NCI-H526 treated with DMSO at 0.1 percent for 48 hours (cell line): ENCODE measurements at places on chromosomes 7 and 10.
A peak's percentile ranks its signal among the peaks of the same experiment; 100 is the strongest.

- DNase-seq = no peak
Measured at GRCh38 chr7:81075150-81075549, 156.3 kb upstream of the SEMA3C start.

GRCh38 chr10:77001206-77001605 lies 636.4 kb downstream of the KCNMA1 start:
- DNase-seq = no peak

- no peak for DNase-seq
Measured at GRCh38 chr7:121529003-121529402, 132.9 kb upstream of the FAM3C start.

DNA sequence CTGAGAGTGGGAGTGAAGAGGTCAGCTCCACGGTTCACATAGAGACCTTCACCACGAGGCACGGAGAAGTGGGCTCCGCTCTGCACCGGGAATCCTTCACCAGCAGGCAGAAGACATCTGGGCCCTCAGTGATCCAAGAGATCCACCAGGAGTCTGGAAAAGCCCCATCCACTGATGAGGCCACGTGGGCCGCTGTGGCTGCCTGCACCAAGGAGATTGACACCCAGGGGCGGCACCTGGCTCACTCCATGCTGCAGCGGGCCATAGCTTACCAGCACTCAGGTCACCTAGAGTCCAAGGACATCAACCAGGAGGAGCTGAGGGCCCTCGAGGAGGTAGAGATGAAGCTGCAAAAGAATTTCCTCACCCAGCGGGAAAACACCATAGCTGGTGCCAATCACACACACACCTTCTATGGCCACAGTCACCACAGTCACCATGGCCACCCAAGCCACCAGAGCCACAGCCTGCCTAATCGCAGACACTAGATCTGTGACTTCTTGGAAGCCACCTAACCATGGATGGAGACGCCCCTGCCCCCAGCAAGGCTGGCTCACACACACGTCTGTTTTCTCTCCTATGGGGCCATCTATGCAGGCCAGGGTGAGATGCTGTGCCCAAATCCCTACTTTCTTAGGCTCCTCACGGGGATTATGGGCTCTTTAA lies 694 bp downstream of the C10orf62 start:
- DNase-seq = no peak

GRCh38 chr10:119728172-119728800 lies 2.4 kb downstream of the INPP5F start:
- no peak for DNase-seq

DNA sequence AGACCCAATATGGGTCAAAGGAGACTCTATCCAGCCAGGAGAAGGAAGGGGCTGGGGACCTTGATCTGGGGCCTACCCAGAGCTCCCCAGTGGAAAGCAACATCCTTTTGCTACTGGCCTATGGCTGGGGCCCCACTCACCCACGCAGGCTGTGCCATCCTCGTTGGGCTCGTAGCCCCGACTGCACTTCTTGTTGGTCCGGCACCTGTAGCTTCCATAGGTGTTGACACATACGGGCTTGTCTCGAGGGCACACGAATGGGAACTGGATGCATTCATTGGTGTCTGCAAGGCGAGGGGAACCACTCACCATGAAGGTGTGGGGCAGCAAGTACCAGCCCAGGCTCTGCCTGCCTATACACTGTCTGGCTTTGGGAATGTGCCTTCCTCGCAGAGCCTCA lies 30.5 kb downstream of the GOLGA7B start:
- no peak for DNase-seq

GRCh38 chr10:95476469-95477174 lies 84.5 kb downstream of the SORBS1 start:
- no peak for DNase-seq

- DNase-seq = no peak
Measured at GRCh38 chr7:99371376-99371920, 3.1 kb upstream of the ARPC1B start.

GRCh38 chr10:131571865-131572264 lies 260.3 kb upstream of the TCERG1L start:
- DNase-seq = no peak

GRCh38 chr10:132544744-132545658 lies 7.4 kb downstream of the INPP5A start:
- DNase-seq = no peak

DNA sequence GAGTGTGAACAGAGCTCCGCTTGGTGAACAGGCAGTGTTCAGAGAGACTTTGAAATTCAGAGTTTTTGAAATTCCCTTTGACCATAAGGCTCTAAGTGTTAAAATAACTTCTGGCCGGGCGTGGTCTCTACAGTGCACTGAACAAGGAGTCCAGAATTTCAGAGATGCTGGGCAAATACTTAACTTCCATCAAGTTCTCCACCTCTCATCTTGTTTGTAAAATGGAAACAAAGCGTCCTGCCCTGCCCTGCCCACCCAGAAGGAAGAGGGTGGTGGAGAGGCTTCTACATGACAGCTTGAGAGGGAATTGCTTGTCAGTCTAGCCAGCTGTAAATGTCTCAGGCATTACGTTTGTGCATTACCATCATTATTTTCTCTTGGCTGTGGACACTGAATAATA lies 102.6 kb downstream of the RGS10 start:
- no peak for DNase-seq

DNA sequence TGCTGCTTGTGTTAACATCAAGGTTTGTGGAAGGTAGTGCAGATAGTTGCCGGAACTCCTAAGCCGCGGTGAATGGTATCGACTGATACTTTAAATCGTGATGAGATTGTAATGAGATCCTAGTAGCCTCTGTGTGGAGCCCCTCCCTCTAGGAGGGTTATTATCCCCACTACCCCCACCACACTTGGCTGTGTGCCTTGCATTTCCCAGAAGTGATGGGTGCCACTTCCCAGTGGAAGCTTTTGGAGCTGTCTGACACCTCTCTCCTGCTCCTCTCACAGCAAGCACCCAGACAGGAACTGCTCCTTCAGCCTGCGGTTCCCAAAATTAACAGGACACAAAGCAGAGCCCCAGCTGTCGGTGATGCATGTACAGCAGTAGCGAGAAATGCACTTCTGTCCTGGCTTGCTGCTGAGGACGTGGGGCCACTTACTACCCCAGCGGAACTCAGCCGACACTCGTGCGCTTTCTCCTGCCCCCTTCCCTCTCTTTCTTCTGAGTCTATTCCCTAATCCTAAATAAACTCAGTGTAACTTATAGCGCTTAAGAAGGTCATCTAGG lies 52.5 kb downstream of the PRKAG2 start:
- DNase-seq = no peak

DNA sequence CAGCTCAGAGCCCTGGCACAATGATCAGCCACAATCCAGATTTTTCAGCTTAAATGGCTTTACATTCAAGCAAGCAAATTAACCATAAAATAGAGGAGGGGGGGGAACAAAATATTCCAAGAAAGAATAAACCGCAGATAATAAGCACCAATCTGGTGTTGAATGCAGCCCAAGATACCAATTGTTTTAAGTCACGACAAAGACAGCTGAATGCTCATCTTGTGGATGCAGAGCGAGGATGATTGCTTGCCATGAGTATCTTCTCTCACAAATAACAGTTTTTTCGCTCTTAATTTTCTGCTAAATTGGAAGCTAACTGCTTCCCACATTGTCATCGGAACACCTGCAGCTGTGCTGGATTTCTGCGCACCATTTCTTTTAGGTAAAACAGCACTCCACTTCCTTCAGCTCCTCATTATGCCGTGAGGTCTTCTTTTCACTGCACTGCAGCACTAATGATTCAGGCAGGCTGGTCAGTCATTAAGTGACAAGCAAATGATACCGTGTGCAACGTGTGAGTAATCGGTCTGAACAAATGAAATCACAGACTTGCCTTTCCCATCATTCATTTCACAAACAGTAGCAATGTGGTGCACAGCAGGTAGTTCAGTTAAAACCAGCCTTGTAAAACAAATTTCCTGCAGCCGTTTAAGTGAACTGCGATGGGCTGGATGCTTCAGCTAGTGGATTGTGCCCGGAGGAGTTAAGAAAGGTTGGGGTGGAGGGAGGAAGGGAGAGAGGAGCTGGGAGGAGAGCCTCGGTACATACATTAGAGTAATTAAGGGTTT lies 106.4 kb upstream of the CDCA7L start:
- peak; percentile 48 for DNase-seq

GRCh38 chr7:55260676-55261385 lies 104.3 kb upstream of the LANCL2 start:
- no peak for DNase-seq

GRCh38 chr7:17696422-17696821 lies 243.9 kb downstream of the SNX13 start:
- DNase-seq = no peak

- DNase-seq = no peak
Measured at GRCh38 chr7:99947608-99948007, 18.2 kb upstream of the GJC3 start.

- no peak for DNase-seq
Measured at GRCh38 chr10:77949167-77949566, 22.6 kb upstream of the DLG5 start.

DNA sequence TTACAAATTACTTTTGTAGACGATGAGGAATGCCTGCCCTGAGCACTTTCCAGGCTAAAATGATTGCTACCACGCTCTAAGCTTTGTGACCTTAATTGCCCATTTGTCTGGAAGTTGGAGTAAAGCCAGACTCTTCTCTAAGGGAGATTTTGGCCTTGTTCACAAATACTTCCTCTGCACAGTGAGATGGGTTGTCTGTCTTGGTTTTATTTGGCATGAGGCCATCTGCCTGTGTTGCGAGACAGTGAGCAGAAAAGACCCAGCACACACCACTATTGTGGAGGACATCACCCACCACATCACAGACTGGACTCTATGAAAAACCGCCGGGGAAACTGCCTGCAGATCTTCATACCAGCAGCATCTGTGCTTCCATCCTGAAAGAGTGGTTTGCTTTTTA lies 138.4 kb downstream of the BICC1 start:
- DNase-seq = no peak

GRCh38 chr7:50762337-50762736 lies 20.4 kb downstream of the GRB10 start:
- no peak for DNase-seq

GRCh38 chr7:45872116-45873034 lies 507 bp downstream of the CCDC201 start:
- no peak for DNase-seq

DNA sequence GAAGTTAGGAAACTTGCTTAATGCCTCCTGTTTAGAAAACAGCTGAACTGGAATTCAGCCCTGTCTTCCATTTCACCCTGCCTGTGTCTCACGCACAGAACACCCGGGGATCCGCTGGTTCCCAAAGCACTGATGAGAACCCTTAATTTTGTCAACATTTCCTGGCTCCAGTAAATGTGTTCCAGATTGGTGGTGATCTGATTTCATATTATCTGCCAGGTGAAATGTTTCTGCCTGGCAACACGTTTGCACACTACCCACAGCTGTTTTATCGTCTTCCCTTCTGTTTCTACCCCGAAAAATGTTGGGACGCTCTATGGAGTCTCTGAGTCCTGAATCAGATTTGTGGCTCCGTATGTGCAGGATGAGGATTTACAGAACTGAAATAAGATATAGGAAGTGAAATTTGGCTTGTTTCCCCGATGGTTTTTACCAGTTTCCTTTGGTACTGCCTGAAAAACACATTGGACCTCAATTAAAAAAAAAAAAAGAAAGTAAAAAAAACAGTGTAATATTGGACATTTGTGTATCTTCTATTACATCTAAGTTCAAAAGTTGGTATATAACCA lies 29.0 kb downstream of the MRC1 start:
- no peak for DNase-seq

DNA sequence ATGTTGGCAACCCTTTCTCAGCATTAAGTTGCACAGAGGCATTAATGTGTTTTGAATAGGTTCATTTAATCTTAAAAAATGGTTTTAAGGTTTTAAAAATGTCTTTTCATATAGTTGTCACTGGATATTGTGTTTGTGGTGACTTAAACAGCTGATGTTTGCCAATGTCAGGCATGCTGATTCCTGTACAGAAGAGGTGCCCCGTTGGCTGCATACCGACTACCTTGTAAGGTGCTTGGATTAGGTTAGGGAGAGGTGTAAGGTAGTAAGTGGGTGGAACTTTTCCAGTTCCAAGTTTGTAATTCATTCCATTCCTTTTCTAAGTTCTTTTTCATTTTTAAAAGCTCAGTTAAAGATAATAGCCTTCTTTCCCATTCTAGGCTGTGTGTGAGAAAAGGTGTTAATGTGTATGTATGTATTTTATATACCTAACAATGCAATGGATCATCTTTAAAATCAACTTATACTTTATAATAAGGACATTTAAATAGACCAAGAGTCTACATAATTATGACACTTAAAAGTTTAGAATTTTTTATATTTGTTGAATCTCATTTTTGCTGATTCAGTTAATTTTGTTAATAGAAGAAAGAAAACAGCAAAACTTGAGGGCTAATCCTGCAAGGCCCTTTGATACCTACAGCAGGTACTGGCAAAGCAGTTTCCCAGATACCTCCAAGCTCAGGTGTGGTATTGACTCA lies 155.2 kb downstream of the LCOR start:
- no peak for DNase-seq

DNA sequence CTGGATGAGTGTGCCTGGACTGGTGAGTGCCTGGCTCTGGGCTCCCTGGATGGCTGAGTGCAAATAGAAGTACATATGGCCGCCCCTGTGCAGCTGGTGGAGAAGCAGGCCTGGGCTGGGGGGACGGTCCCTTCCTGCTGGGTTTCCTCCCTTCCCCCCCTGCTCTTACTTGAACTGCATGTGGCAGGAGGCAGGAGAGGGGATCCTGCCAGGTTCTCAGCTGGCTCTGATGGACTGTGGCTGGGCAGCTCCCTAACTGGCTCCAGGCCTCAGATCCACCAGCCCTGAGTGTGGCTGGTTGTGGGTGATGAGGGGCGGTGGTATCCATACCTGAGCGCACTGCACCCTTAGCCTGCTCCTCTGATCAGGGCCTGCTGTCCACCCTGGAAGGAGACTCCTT lies 26.9 kb downstream of the ADCY1 start:
- no peak for DNase-seq

DNA sequence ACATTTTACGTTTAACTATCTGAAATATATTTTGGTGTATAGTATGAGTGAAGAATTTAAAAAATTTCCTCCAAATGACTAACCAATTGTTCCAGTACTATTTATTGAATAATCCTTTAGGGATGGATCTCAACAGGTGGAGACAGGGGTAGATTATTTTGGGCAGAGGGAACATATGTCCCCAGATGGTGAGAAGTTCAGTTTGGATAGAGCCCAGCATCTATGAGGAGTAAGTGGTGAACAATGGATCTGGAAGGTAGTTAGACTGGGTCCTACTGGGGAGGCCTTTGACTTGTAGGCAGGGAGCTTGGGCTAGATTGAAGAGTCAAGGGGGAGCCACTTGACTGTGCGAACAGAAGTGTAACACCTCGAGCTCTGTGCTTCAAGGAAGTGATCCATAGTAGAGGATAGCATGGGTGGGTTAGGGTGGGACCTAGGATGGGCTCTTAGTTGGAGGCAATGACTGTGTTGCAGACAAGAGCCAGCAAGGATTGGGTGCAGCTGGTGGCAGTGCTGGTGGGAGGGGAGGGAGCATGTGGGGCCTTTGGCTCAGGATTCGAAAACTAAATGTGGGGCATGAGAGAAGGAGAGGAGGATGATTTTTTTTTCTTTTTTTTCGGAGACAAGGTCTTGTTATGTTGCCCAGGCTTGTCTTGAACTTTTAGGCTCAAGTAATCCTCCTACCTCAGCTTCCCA lies 3.9 kb upstream of the PURB start:
- DNase-seq = no peak

GRCh38 chr7:47361746-47362215 lies 220.1 kb downstream of the TNS3 start:
- DNase-seq = no peak
